RPMI7951 (cell line): ENCODE measurements at places on chromosomes 6 and 20. TPM values are rescaled to one million over a fixed set of nuclear protein-coding genes. Genes with fewer than 3 reads are reported as not detected.

Gene PPDPF
- 140 and 185 TPM in 2 replicates for total RNA-seq

DNA sequence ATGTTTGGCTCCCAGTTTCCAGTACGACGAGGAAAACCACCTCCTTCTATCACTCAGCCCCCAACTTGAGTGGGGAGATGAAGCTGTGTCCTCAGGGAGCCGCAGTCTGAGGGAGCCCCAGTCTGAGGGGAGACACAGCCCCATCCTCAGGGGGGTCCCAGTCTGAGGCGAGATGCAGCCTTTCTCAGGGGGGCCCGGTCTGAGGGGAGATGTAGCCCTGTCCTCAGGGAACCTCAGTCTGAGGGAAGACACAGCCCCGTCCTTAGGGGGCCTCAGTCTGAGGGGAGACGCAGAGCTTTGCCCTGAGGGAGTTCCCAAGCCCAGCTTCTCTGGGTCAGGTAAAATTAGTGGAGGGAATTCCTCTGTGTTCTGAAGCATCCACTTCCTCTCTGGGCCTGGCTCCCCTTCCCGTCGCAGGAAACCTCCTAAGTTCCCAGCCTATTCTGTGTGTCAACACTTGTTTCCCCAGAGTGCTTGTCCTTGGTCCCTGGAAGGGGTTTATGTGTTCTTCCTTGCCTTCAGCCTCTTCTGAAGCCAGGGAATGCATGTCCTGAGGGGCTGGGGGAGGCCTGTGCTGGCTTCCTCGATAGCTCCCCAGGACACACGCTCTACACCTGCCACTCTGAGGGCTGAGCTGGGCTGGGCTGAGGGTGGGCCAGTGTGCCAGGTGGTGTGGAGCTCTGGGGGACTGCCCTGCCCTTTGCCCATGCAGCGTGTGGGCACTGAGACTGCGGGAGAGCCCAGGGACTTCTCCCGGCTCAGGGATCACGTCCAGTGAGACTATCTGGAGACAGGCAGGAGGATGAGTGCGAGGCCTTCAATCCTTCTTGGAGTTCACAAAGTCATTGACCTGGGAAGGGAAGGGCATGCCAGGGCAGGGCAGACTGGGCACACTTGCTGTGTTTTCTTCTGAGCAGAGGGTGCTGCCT is 55.4 kb downstream of the VEGFA start:
- DNase-seq, result no peak

DNA sequence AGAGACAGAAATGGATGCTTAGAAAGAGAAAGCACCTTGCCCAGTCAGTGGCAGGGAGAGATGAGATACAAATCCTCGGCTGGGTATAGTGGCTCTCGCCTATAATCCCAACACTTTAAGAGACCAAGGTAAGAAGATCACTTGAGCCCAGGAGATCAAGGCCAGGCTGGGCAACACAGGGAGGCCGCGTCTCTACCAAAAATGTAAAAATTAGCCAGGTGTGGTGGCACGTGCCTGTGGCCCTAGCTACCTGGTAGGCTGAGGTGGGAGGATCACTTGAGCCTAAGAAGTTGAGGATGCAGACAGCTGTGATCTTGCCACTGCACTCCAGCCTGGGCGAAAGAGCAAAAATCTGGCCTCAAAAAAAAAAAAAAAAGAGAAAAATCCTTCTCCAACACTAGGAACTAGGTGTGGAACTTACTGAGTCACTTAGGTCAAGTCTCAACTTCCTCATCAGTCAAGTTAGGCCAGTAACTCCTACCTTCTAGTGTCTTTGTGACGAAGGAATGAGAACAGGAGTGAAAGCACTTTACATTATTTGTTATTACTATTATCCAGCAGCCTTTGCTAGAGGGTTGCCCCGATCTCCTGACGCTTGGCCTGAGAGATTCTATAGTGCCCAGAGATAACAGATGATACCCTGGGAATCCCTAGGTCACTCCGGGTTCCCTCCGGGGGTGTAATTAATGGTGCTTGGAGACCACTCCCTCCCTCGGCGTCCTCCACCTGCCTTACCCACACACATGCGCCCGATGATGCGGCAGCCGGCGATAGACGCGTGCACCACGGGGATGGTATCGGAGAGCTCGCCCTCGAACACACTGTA is 918 bp downstream of the EIF6 start:
- no peak for DNase-seq

DNA sequence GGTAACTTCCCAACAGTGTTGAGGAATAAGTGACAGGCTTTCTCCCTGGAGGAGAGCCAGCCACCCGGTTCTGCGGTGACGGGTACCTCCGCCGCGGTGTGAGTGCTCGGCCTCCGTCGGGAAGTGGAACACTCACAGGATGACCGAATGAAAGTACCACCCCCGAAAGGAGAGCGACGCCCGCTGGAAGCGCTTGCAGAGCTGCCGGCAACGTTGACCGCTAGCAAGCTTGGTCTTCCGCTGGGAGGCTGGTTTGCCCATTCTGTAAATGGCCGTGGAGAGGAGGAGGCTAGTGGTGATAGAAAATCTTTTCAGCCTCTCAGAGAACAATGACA is 614 bp upstream of the TMEM242 start:
- peak; percentile 78 for DNase-seq

- DNase-seq, result peak; percentile 86
Measured at GRCh38 chr6:5094327-5094726, 9.2 kb downstream of the PPP1R3G start.
